ENCODE measurements at places on chromosomes 1 and 21.

DNA sequence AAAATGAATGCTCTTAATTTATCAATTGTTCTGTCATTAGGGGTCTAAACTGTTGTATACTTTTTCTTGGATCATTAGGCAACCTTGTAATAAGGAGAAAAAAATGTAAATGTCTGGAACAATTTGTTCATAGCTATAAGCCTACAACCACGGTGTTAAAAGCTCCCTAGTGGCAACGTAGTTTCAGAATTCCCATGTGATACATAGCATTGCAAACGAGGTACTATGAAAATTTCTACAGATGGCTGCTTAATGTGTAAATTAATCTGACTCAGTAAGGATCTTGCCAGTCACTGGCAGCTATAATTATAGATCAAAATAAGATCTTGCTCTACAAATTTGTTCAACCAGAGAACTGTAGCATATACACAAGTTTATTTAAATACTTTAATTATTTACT, 304.1 kb upstream of the ADGRL4 start:
- DNase-seq = no peak

GRCh38 chr1:10299151-10299550, 88.8 kb downstream of the KIF1B start:
- DNase-seq = no peak

GRCh38 chr1:85214654-85215053, 13.8 kb upstream of the SYDE2 start:
- no peak for DNase-seq

GRCh38 chr1:61284936-61285335, 202.6 kb downstream of the NFIA start:
- DNase-seq = no peak

DNA sequence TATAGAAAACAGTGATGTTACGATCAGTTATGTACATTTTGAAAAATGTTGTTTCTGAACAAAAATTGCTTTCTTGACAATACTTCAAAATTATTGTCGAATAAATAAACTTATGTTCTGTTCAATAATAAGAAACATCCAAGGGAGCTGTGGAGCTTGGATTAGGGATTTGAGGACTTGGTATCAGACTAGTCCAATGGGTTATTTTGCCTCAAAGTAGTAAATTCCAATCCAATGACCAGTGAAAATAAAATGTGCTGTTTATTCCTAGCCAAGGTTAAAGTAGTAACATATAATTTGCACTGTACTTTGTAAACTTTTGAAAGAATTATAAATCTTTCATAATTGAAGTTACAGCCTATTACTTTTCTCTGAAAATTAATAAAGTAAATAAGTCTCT, 79.1 kb upstream of the IVNS1ABP start:
- DNase-seq = no peak

GRCh38 chr1:233295975-233296322, 424 bp upstream of the PCNX2 start:
- DNase-seq = no peak

- DNase-seq = no peak
Observed at GRCh38 chr1:160575112-160575664, 4.1 kb downstream of the CD84 start.

DNA sequence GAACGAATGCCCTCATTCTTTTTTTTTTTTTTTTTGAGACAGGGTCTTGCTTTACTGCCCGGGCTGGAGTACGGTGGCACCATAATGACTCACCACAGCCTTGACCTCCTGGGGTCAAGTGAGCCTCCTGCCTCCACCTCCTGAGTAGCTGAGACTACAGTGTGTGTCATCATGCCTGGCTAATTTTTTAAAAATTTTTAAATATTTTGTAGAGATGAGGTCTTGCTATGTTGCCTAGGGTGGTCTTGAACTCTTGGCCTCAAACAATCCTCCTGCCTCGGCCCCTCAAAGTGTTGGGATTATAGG, 69.4 kb downstream of the ALG14 start:
- no peak for DNase-seq

- DNase-seq = no peak
Observed at GRCh38 chr1:84427250-84428188, 29.2 kb downstream of the DNASE2B start.

GRCh38 chr1:239805042-239805441, 286.6 kb upstream of the FMN2 start:
- no peak for DNase-seq

DNA sequence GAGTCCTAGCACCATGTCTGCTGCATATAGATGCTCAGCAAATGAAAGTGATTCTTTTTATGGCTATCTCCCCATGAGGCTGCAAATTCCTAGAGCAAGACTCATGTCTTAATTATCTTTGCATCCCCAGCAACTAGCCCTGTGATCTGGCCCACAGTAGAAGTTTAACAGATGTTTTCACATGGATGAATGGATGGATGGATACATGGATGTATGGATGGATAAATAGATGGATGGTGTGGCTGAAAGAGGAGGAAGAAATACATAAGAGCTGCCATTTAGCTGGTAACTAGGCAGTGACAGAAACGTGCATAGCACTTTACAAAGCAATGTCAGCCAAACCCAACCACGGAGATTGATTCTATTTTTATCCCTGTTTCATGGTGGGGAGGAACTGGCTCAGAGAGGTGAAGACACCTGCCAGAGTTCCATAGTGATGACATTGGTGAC, 32.7 kb upstream of the ZBTB40 start:
- no peak for DNase-seq

- no peak for DNase-seq
Observed at GRCh38 chr1:29676496-29676895, 440.2 kb downstream of the PTPRU start.

- no peak for DNase-seq
Observed at GRCh38 chr1:170365331-170365730, 166.6 kb upstream of the GORAB start.

DNA sequence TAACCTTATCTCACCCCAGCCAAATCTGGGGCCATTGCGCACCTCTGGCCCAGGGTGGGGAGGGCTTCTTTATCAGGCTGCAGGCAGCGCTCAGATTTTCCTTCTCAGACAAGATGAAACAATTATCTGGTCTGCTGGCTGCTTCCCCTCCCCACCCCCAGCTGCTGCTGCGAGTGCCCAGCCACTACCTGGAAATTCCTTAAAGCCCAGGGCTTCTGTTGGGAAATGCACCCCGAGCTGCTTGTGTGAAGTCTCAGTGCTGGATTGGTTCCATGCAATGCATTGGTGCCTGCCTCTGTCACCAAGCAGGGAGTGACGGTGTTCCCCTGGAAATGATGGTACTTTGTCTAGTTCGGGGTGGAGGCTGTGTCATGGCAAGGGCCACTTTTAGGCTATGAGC, 18.5 kb upstream of the ACTL8 start:
- no peak for DNase-seq

GRCh38 chr21:27047283-27047657, 80.4 kb upstream of the ADAMTS5 start:
- DNase-seq = no peak

- DNase-seq = no peak
Observed at GRCh38 chr1:115746021-115746690, 22.4 kb downstream of the CASQ2 start.

- no peak for DNase-seq
Observed at GRCh38 chr1:202908998-202909397, 18.0 kb downstream of the KLHL12 start.

- no peak for DNase-seq
Observed at GRCh38 chr1:70061231-70061630, 144.1 kb downstream of the LRRC40 start.

GRCh38 chr1:225607355-225607754, 45.6 kb downstream of the ENAH start:
- no peak for DNase-seq

DNA sequence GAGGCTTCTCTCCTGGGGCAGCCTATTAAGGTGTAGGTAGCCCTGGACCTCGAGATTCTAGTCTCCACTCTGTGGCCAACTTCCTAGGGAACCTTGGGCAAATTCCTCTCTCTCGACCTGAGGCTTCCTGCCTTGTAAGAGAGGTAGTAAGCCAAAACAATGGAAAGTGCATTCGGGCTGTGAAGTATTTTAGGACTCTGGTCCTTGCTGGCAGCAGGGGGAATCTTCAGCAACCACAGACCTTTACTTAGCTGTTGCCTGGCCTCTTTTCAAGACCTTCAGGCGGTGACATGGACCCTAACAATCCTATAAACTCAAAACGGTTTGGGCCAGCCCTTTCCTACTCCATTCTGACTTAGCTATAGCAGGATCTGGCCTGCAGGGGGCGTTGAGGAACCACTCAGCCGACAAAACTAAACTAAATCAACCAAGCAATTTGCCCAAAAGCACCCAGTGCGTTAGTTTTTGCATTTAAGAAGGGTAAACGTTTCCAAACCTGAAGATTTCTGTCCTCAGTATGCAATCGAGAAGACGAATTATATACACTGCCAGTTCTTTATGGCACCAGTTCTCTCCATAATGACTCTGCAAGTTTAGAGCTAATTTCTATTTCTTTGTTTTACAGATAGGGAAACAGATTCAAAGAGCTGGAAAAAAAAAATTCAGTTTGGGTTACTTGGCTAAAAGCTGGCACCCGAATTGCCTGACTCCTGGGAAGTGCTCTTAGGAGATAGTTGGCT, 10.9 kb upstream of the SESN2 start:
- DNase-seq = peak; percentile 57

DNA sequence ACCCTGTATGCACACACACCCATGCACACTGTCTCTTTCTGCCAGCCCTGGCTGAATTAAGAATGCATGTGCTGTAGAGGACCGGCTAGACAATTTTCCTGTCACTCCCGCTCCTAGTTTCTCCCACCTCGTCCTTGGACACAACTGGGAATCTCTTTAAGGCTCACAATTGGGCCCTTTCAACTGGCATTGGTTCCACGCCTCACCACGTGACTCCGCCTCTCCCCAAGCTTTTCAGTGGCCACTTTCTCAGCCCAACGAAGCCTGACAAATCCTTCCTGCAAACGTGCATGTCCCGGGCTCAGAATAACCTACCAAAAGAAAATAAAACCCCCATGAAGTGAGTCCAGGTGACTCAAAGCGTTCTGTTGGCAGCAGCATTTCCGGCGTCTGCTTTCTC, 33.8 kb downstream of the FBXO2 start:
- DNase-seq = no peak

GRCh38 chr1:187038784-187039183, 210.0 kb downstream of the PLA2G4A start:
- peak; percentile 33 for DNase-seq

- no peak for DNase-seq
Observed at GRCh38 chr1:59232216-59232615, 64.7 kb upstream of the FGGY start.

GRCh38 chr1:147611586-147611985, 58.7 kb downstream of the ACP6 start:
- no peak for DNase-seq

DNA sequence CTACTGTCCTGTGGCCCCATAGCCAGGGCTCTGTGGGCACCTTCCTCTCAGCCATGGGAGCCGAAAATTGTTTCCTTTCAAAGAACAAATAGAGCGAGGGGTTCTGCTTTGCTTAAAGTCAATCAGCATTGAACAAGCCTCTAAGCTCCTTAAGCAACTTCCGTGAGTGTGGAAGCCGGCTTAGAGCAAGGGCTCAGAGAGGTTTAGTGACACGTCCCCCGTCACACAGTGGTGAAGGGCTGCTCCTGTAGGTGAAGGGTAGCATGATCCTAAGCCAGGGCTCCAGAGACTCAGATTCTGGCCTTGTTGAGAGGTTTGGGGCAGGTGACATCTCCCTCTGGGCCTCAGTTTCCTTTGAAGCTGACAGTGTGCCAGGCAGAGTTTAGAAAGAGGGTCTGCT, 94.0 kb upstream of the WNT4 start:
- DNase-seq = no peak

GRCh38 chr21:33197496-33197895, 32.2 kb upstream of the IFNAR2 start:
- no peak for DNase-seq

- no peak for DNase-seq
Observed at GRCh38 chr1:59322394-59322793, 25.5 kb downstream of the FGGY start.

DNA sequence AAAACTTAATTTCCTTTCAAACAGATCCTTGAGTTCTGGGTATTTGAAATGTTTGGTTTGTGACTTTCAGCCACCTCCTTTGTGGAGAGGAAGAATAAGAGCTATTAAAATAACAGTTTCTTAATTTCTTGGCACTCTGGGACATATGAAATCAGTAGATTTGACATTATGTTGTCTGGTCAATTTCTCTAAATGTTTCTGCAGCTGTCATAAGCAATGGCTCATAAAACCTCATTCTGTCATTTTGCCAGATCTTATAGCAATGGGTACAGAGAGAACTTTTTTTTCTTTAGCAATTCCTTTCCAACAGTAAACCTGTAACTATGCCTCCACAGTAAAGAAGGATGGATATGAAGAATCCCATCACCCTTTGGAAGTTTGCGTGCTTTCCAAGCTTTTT, 52.6 kb downstream of the LAMC1 start:
- DNase-seq = no peak

- no peak for DNase-seq
Observed at GRCh38 chr1:41329662-41330587, 31.3 kb upstream of the FOXO6 start.

DNA sequence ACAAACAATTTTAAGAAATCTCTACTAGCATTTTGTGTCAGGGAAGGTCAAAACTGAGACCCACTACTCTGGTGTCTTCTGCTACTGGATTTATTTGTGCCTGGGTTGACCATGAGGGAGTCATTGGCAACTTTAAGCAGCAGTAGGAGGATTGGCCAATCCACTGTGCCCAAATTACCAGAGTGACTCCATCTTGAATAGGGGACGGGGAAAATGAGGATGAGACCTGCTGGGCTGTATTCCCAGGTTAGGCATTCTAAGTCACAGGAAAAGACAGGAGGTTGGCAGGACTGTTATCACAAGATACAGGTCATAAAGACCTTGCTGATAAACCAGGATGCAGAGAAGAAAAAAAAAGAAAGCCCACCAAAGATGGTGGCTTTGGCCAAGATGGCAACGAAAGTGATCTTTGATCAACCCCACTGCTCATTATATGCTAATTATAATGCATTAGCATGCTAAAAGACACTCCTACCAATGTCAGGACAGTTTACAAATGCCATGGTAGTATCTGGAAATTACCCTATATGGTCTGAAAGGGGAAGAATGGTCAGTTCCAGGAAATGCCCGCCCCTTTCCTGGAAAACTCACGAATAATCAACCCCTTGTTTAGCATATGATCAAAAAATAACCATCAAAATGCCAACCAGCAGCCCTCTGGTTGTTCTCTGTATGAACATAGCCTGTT, 200.9 kb downstream of the LTN1 start:
- no peak for DNase-seq

GRCh38 chr21:28294051-28294450, 698.6 kb downstream of the LTN1 start:
- DNase-seq = no peak

GRCh38 chr1:84988588-84988987, 8.3 kb downstream of the MCOLN2 start:
- no peak for DNase-seq

- DNase-seq = no peak
Observed at GRCh38 chr1:233078396-233078795, 128.0 kb downstream of the NTPCR start.

GRCh38 chr1:233843525-233844204, 60.8 kb upstream of the SLC35F3 start:
- peak; percentile 57 for DNase-seq
